ENCODE measurements at places on chromosomes 2 and 18. TPM values are rescaled to one million over a fixed set of nuclear protein-coding genes. Genes with fewer than 3 reads are reported as not detected.

GRCh38 chr2:237418300-237418699, 4.3 kb upstream of the COL6A3 start:
- no peak for DNase-seq

DNA sequence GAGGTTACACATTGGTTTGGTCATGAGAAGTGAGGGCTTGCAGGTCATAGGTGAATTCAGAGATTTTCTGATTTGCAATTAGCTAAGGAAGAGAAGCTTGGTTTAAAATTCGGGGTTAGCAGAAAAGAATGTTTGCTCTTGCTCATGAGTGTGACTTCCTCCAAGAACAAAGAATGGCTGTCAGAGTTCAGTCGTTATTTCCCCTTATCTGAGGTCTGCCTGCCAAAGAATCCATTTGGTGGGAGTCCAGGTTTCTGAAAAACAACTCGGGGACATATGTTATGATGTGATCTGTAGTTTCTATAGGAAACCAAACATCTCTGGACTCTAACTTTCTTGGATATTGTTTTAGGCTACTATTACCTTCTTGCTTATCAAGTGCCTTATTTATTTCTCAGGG, 3.2 kb upstream of the UGT1A6 start:
- DNase-seq = no peak

GRCh38 chr2:12737297-12737696, 20.6 kb downstream of the TRIB2 start:
- no peak for DNase-seq

DNA sequence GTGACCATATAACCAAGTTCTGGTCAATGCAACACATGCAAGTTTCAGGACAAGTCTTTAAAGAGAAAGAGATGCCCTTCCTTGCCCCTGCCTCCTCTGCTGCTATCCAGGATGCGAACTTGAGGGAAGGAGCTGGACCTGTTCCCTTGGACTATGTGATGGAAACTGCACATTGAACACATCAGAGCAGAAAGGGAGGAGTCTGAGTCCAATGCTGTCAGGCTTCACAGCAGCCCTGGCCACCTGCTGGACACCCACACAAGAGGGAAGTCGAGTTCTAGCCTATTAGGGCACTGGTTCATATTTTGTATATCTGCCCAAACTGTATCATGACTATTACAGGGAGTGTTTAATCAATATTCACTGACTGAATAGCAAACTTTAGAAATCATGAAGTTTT, 38.3 kb upstream of the TEX51 start:
- DNase-seq = no peak

GRCh38 chr2:105497094-105497493, 98.2 kb upstream of the FHL2 start:
- DNase-seq = no peak

DNA sequence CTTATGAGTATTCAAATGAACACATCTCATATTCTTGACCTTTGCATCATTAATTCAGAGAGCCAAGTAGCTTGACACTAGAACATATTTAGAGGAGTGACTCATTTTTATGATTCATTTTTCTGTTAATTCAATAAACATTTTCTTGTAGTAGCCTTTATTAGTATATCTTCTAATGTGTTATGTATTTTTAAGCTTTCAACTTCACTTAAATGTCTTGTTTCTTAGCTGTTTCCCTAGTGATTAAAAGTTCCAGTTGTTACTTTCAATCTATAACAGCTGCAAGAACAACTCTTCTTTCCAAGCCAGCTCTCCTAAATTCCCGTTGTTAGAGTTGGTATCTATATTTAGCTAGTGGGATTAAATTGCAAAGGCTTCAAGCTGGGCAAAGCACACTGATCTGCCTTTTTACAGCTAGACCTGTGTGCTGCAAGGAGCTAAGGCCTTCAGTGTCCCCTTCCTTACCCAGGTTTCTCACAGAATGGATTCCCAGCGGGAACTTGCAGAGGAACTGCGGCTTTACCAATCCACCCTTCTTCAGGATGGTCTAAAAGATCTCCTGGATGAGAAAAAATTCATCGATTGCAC, at the start of gene KLHL41:
KLHL41 (plus strand) TSS at position 405 of the 588 bp plus-strand sequence; CDS start at position 482, 77 bp downstream.
- peak; percentile 23 for DNase-seq

DNA sequence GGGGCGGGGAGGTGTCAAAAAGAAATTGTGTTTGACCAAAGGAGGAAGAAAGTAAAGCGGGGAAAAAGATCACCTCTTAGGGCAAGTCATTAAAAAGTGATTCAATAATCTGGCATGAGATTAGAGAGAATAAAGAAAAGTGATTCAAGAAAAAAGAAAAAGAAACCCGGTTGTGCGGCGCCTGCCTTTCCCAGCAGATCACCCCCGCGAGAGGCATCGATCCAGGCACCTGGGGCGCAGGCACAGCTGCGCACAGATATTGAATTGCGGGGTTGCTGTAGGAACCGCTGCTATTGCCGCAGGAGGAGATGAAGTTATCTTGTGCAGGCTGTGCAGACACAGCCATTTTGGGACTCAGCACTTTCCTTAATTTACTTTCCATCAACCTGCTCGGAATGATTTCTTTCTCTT, 71.2 kb downstream of the PLB1 start:
- DNase-seq = no peak

GRCh38 chr18:7616661-7617060, 49.5 kb downstream of the PTPRM start:
- no peak for DNase-seq

GRCh38 chr18:3262234-3263131, 550 bp downstream of the MYL12B start:
- DNase-seq = no peak

GRCh38 chr2:216216951-216217903, 108.1 kb downstream of the XRCC5 start:
- no peak for DNase-seq

GRCh38 chr2:172704072-172704936, 31.3 kb upstream of the RAPGEF4 start:
- DNase-seq = no peak

GRCh38 chr2:234414596-234414995, 82.3 kb downstream of the ARL4C start:
- no peak for DNase-seq

DNA sequence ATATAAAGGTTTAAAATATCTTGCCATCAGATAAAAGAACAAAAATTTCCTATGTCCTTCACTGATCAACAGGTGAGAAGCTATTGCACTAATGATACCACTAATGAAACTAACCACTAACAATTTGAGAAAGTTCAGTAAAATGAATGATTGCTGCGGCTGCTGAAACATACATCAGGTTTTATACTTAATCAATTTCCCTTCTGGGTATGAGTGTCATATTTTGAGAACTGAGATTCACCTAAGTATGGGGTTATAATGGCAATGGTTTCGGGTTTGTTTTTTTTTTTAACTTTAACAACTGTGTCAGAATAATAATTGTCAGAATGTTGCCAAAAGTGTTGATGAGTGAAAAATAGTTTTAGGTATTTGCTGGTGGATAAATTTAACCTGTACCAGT, 151.3 kb upstream of the SLC39A10 start:
- no peak for DNase-seq

GRCh38 chr18:78774741-78775141, 204.9 kb upstream of the SALL3 start:
- no peak for DNase-seq

DNA sequence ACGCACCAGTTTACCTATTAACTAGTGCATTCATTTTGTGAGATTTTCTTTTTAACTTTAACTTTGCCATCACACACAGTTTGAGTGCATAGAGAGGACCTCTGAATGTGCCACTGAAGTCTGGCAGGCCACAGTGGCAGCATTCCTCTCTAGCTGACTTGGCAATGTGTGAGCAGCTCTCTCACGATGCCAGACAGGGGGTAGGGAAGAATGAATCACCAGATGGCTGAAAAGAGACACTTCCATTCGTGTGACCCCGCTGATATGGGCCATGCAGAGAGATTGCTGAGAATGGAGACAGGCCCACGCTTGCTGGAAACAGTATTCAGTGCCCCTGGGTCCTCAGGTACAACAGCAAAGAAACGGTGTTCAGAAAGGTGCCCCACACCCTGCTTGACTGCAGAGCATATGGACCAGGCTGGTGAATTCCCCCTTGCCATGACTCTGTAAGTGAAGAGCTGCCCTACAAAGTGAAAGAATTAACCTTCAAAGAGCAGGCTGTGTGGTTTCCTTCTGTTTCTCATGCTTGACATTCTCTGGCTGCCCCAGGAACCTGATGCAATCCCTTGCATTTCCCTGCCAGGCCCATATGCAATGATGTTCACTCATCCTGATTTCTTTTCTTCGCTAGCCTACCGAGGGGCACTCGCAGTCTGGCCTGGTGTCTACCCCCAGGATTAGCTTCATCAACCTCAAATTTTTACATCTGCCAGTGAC, 236.1 kb downstream of the CDH20 start:
- no peak for DNase-seq

DNA sequence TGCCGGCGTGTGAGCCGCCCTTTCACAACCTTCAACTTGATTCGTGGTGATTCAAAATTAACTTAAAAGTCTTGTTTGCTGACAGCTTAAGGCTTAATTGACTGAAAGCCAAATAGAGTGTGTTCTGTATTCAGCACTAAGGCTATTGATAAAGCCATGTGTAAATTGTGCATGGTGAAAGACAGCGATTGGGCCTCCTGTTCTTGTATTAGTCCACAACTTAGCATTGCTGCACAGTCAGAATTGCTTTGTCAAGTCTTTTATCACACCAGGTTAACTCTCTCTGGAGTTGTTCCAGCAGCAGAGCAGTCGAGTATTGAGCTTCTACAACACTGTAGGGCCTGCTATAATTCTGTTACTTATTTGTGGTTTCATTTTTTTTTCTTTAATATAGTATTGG, 210.1 kb downstream of the WDR7 start:
- DNase-seq = no peak

DNA sequence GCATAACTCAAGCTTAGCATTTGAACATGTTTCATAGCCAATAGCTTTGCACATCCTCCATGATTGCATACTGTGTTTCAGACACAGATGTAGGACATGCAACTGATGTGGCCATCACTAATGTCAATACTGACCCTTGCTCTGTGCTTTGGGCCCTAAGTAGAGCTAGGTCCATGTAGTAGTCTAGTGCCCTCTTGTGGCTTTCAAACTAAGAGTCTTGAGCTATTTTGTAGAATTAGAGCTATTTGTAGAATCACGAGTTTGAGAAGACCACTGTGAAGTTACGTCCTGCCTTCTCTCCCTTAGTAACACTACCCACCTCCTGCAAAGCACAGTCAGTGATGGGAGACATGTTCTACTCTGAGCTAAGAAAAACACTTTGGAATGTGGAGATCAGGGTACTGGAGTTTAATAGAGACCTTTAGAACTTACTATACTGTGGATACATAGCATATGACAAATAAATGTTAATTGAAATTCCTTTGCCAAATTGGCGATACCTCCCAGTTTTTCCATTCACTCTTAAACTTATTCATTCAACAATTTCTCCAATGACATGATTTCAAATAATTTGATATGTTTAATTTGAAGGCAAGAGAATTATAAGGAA, 306.5 kb upstream of the TNP1 start:
- no peak for DNase-seq

DNA sequence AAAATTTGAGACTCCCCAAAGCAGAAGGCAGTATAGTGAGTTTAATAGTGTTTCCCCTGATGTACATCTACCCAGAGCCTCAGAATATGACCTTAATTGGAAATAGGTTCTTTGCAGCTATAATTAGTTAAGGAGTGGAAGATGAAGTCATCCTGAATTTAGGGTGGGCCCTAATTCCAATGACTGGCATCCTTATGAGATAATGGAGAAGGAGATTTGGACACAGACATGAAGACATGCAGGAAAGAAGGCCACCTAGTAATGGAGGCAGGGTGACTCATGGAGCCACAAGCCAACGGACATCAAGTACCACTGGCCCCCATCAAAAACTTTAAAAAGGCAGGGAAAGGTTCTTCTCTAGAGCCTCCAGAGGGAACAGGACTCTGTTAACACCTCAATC, 308.9 kb downstream of the TXNL1 start:
- DNase-seq = no peak

DNA sequence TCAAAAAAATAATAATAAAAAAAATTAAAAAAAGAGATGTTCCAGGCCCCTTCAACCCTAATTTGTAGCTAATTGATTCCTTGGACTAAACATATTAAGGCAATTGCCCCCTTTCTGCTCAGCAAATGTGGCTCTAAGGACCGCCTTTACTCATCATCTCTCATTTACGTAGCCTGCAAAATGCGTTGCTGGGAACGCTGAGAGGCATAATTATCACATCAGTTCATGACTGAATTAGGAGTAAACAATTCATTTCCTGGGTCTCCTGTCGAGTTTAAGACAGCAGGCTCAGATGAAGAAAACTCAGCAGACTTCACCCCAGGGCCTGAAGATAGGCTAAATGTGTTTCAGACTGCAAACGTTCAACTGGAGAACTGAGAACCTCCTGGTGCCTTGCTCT, 413.5 kb downstream of the NBAS start:
- no peak for DNase-seq

- DNase-seq = no peak
Observed at GRCh38 chr2:172011812-172012575, 12.2 kb downstream of the METAP1D start.

DNA sequence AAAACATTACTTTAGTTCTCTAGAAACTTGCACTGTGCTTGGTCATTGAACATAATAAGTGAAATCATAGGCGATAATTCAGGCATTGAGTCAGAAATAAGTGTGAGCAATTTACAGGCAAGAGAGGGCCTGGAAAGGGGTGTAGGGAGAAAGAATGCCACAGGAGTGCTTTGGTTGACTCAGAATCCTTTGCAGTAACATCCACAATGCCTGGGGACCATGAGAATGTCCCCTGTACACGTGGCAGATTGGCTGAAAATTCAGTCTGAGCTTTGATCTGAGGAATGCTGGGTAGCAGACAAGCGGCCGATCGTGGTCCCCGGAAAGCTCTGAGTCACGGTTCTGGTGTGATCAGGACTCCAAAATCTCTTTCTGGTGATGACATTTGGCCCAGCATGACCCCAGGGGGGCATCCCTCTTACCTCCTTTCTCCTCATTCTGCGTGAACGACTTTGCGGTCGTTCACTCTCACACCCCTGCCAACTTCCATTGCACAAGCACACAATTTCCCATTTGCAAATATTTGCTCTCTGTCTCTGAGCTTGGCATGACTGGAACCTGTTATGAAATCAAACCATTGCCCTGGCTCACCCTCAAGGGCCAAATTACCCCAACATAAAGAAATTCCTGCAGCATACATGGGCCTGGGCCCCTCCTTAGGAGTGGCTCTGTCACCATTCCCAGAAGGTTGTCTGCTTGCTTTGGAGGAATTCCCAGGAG, 305.0 kb upstream of the EPAS1 start:
- no peak for DNase-seq

The DNAJC5G gene
- polyA plus RNA-seq = 2.6 TPM

The KLHL30 gene
- polyA plus RNA-seq = 0.36 TPM

The USP37 gene
- polyA plus RNA-seq = 16.4 TPM

The ST6GAL2 gene
- polyA plus RNA-seq = 18.7 TPM

The TACR1 gene
- 2.1 TPM for polyA plus RNA-seq

The RIF1 gene
- polyA plus RNA-seq = 40.1 TPM

The PTPRM gene
- 83.7 TPM for polyA plus RNA-seq

The RPRM gene
- 4.8 TPM for polyA plus RNA-seq

The WDR54 gene
- polyA plus RNA-seq = 43.7 TPM

The ALPI gene
- polyA plus RNA-seq = 0.24 TPM

The NPPC gene
- 0.22 TPM for polyA plus RNA-seq

The CNTNAP5 gene
- polyA plus RNA-seq = 0.11 TPM

The CPSF3 gene
- 44.1 TPM for polyA plus RNA-seq
